Prostate gland (tissue), 2 donors: ENCODE measurements at places on chromosomes 2 and 18. TPM values are rescaled to one million over a fixed set of nuclear protein-coding genes. Genes with fewer than 3 reads are reported as not detected.

GRCh38 chr2:72915320-72915906 lies 1.9 kb upstream of the EMX1 start:
- H3K4me1 ChIP-seq: peaks cover 22% of the 10 kb centered on the region
- H3K4me3 ChIP-seq: peak overlapping the region; percentile 16
- H3K27me3 ChIP-seq: peaks cover 45% of the 10 kb centered on the region
- H3K36me3 ChIP-seq: no peaks in the 10 kb centered on the region

DNA sequence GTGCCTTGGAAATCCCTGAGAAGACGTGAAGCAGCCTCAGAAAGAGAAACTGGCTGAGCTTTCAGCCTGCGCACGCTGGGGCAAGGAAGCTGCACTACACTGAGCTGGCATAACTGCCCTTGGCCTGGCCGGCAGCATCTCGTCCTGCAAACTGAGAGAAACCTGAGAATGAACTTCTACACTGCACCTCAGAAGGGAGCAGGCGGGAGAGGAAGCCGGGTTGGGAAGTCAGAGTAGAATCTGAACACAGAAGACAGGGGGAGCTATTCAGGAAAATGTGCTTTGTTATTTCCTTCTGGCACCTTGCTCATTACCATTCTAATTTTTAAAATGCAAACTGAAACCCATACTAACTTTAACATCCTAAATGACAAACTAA lies 70.9 kb downstream of the ZEB2 start:
- peaks cover 3% of the 10 kb centered on the region for H3K27me3 ChIP-seq
- H3K36me3 ChIP-seq: no peaks in the 10 kb centered on the region
- H3K27ac ChIP-seq: no peak overlapping the region
- no peak for DNase-seq
- peaks cover 2% of the 10 kb centered on the region for H3K4me1 ChIP-seq

Gene NT5C1B
- total RNA-seq: 4.8 TPM

- no peaks in the 10 kb centered on the region for H3K27me3 ChIP-seq
- H3K27ac ChIP-seq: no peak overlapping the region
- DNase-seq: no peak
- H3K4me3 ChIP-seq: no peak overlapping the region
- no peaks in the 10 kb centered on the region for H3K4me1 ChIP-seq
- H3K36me3 ChIP-seq: no peaks in the 10 kb centered on the region
Observed at GRCh38 chr2:205047273-205047839, 502.1 kb downstream of the PARD3B start.

DNA sequence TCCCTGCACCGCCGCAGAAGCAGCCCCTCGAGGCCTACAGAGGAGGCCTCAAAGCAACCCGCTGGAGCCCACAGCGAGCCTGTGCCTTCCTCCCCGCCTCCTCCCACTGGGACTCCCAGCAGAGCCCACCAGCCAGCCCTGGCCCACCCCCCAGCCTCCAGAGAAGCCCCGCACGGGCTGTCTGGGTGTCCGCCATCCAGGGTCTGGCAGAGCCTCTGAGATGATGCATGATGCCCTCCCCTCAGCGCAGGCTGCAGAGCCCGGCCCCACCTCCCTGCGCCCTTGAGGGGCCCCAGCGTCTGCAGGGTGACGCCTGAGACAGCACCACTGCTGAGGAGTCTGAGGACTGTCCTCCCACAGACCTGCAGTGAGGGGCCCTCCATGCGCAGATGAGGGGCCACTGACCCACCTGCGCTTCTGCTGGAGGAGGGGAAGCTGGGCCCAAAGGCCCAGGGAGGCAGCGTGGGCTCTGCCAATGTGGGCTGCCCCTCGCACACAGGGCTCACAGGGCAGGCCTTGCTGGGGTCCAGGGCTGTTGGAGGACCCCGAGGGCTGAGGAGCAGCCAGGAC lies 31.2 kb downstream of the GPC1 start:
- H3K27me3 ChIP-seq: no peaks in the 10 kb centered on the region
- peak; percentile 3 for DNase-seq
- no peaks in the 10 kb centered on the region for H3K36me3 ChIP-seq

DNA sequence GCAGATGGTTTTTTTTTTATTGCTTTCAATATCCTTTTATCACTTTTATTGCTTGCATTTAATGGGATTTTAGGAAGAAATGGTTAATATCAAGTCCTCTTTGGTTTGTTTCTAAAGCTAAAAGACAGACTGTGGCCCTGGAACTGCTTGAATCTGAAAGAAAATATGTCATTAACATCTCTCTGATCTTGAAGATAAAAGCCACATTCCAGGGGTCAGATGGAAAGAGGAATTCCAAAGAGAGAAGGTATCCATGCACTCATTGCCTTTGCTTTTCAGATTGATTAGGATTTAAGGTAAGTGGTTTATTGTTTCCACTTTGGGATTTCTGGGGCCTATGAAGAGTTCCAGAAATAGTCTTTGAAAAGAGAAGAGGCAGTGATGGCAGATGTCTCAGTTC lies 54.1 kb downstream of the ARHGEF33 start:
- H3K27me3 ChIP-seq: no peaks in the 10 kb centered on the region
- no peak for DNase-seq
- H3K36me3 ChIP-seq: no peaks in the 10 kb centered on the region
- H3K4me1 ChIP-seq: no peaks in the 10 kb centered on the region
- no peak overlapping the region for H3K27ac ChIP-seq
- H3K4me3 ChIP-seq: no peak overlapping the region

Gene HOXD4
- 6.7 TPM for total RNA-seq

DNA sequence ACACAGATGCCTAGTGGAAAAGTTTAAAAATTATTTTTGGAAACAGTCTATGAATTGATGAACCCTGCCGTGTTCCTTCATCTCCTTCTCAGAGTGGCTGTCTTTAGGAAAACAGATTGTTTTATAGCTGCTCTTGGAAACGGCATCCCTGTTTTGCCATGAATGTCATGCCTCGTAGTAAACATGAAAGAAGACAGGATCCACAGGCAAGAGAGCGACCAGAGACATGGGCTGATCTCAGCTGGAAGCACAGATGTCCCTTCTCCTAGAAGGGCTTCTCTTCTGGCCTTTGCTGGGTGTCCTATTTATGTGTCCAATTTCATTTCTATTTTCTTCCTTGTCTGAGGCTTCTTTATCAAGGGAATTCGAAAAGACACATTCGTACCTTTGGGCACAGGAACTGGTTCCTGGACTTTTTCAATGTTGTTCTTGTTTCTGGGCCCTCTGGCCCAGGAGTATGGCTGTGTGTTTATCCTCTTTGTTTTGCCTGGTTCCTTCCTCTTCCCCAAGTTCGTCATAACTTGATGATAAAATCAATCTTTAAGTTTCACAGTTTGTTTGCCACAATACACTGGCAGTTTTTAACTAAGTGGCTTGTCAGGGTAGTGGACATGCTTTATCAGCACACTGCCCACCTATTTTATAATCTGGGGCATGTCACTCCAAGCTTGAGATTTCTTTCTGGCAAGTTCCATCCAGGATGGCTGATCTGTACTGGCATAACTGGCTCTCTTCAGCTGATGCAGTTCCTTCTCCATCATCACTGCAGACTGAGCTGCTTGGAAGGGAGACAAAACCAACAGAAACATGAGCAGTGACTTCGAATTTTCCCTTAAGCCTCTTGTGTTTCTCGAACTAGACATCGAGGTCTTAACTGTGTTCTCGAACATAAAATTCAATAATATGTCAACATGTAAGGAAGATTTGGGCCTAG lies 63.2 kb upstream of the MGAT4A start:
- no peak overlapping the region for H3K4me3 ChIP-seq
- H3K36me3 ChIP-seq: no peaks in the 10 kb centered on the region
- no peaks in the 10 kb centered on the region for H3K27me3 ChIP-seq
- no peaks in the 10 kb centered on the region for H3K4me1 ChIP-seq
- peak; percentile 34 for DNase-seq
- peak overlapping the region; percentile 62 for H3K27ac ChIP-seq

DNA sequence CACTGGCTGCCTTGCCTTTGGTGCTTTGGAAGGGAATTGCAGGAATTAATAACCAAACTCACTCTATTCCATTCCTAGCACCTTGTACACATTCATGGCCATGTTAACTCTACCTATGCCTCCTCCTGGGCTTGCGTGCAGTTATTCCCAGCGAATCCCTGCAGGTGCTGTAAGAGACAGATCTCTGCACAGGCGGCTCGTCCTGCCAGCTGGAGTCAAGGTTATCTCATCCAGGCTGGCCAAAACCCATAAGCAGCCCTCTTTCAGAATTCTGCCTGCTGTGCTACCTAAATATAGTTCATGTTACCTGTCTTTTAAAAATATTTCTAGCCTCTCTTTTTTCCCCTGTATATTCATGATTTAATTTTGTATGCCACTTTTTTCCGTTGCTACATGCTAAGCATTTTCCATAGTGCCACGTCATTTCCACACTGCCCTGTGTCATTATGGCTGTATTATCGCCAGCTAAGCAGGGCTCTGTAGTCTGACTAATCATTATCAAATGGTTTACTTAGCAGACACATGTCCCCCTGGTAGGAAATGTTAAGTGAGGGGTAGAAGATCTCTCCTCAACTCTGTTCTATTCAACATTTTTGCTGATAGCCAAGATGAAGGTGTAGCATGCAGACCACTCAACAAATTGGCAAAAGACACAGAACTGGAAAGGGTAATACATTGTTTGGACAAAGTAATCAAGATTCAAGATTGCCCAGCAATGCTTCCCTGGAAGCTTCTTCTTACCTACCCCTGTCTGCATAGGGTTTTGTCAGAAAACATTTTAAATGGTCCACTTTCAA lies 79.7 kb upstream of the TAF1B start:
- no peaks in the 10 kb centered on the region for H3K36me3 ChIP-seq
- no peaks in the 10 kb centered on the region for H3K27me3 ChIP-seq
- H3K4me1 ChIP-seq: no peaks in the 10 kb centered on the region

DNA sequence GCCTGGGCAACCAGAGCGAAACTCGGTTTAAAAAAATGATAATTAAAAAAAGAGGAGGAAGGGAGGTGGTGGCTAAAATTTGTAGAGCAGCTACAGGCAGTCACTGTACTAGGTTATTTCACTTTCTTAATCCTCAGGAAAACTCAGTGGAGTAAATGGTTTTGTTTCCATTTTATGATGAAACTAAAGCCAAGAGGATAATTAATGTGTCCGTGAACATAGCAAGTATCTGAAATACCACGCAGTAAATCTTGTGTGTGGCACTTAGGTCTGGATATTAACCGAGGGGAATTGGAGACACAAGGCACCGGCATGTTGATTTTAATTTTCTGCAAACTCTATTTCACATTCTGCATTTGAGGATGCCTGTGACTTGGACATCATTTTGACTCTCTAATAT lies 14.5 kb downstream of the SH3BP4 start:
- H3K36me3 ChIP-seq: no peaks in the 10 kb centered on the region
- no peak overlapping the region for H3K27ac ChIP-seq
- H3K27me3 ChIP-seq: no peaks in the 10 kb centered on the region
- peaks cover 5% of the 10 kb centered on the region for H3K4me1 ChIP-seq
- H3K4me3 ChIP-seq: no peak overlapping the region
- no peak for DNase-seq

GRCh38 chr2:25286723-25287483 lies 54.8 kb downstream of the DNMT3A start:
- no peaks in the 10 kb centered on the region for H3K27me3 ChIP-seq
- no peak for DNase-seq
- H3K4me1 ChIP-seq: no peaks in the 10 kb centered on the region
- no peaks in the 10 kb centered on the region for H3K36me3 ChIP-seq

Gene CDKL4
- not detected for total RNA-seq

DNA sequence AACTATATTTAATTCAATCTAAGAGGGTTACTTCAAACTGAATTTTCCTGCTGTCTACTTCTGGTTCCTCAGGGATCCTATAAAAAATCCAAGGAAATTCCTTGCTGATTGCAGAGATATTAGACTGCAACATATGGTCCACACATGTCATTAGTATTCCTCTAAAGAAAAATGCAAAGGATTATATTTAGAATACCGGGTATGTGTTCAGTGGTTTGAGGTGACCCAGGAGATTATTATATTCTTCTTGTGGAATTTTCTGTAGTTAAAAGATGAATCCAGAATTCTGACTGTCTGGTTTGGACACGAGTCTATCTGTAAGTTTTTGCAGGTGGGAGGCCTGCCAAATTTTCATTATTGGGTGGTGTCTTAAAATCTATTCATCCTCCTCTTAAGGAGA lies 18.2 kb downstream of the HOXD1 start:
- no peaks in the 10 kb centered on the region for H3K36me3 ChIP-seq
- no peaks in the 10 kb centered on the region for H3K4me1 ChIP-seq
- no peak overlapping the region for H3K27ac ChIP-seq
- DNase-seq: no peak
- no peak overlapping the region for H3K4me3 ChIP-seq
- H3K27me3 ChIP-seq: no peaks in the 10 kb centered on the region

DNA sequence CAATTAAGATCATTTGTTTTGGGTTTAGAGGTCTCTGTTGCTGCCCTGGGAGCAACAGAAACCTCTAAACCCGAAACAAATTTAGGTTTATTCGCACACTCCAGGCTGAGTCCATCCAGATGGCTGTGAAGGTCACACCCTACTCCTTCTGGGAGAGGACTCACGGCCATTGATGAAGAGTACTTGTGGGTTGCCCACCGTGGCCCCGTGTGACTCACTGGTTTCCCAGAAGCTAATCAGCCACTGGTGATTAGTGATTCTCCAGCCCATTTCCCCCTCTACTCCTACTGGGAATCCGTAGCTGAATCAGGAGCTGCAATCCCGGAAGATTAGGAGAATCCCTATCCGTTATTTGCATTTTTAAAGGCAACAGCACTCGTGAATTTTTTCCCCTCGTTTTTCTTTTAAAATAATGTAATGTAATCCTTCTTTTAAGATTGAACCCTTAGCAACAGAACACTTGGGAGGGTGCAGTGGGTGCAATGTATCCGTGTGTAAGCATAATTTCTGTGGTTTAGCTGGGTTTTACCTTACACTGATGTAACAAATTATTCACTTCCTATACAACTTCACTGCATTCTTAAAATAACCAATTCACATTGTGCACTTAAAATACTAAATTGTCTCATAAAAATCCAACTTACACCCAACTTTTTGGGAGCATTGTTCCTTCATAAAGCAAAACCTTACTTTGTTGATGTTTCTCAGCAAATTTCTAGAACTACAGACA lies 27.5 kb upstream of the EPAS1 start:
- no peaks in the 10 kb centered on the region for H3K4me1 ChIP-seq
- H3K4me3 ChIP-seq: no peak overlapping the region
- H3K27ac ChIP-seq: no peak overlapping the region

Gene VAMP5
- 8.4 TPM for total RNA-seq

Gene ALPP
- 0.97 TPM for total RNA-seq

Gene ECEL1
- 0.82 TPM for total RNA-seq

Gene SP140L
- total RNA-seq: 15.2 TPM

GRCh38 chr18:11066038-11066437 lies 83.3 kb downstream of the PIEZO2 start:
- no peaks in the 10 kb centered on the region for H3K27me3 ChIP-seq
- no peak overlapping the region for H3K27ac ChIP-seq
- H3K36me3 ChIP-seq: no peaks in the 10 kb centered on the region
- no peaks in the 10 kb centered on the region for H3K4me1 ChIP-seq
- no peak for DNase-seq

Gene CXCR1
- total RNA-seq: 0.28 TPM

DNA sequence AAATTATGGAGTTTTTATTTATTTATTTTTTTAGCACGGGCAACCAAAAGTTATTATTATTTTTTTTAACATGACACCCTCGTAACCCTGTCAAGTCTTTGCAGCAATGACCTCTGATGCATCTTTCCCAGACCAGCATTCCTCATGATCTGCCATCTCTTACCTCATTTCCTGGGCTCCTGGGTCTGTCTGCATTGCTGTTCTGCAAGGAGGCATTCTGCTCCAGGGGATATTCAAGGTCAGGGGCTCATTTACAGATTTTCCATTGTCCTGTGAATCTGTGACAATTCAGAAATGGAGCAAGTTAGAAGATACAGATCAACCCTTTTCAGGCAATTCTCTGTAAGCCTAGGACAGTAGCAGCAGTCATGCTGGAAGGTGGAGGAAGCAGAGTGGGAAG lies 43.0 kb downstream of the NGEF start:
- H3K36me3 ChIP-seq: no peaks in the 10 kb centered on the region
- H3K27me3 ChIP-seq: no peaks in the 10 kb centered on the region
- no peak for DNase-seq
- H3K4me3 ChIP-seq: no peak overlapping the region
